ENCODE measurements at places on chromosomes 2 and 18.

- DNase-seq: no peak
Measured at GRCh38 chr2:19538411-19538963, 180.1 kb upstream of the OSR1 start.

DNA sequence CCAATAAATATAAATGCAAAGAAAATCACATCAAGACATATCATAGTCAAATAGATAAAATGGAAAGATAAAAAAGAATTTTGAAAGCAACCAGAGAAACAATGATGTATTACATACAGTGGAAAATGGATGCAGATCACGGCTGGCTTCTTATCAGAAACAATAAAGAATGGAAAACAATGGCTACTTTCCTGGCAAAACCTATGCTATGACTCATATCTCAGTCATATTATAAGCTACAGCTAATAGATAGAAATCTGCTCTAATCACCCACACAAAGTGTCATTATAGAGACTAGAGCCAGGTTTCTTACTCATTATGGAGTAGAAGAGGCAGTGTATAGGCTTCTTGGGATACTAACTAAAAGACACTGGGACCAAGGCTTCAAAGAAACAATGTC, 93.5 kb upstream of the TACR1 start:
- no peak for DNase-seq

- peak; percentile 65 for DNase-seq
Measured at GRCh38 chr2:64654063-64654811, 524 bp upstream of the SERTAD2 start.

- DNase-seq: no peak
Measured at GRCh38 chr2:25335971-25336370, 5.8 kb downstream of the DNMT3A start.

All from CD4-positive, alpha-beta T cell (primary cell).